ENCODE measurements at places on chromosomes 7 and 10. TPM values are rescaled to one million over a fixed set of nuclear protein-coding genes. Genes with fewer than 3 reads are reported as not detected.

DNA sequence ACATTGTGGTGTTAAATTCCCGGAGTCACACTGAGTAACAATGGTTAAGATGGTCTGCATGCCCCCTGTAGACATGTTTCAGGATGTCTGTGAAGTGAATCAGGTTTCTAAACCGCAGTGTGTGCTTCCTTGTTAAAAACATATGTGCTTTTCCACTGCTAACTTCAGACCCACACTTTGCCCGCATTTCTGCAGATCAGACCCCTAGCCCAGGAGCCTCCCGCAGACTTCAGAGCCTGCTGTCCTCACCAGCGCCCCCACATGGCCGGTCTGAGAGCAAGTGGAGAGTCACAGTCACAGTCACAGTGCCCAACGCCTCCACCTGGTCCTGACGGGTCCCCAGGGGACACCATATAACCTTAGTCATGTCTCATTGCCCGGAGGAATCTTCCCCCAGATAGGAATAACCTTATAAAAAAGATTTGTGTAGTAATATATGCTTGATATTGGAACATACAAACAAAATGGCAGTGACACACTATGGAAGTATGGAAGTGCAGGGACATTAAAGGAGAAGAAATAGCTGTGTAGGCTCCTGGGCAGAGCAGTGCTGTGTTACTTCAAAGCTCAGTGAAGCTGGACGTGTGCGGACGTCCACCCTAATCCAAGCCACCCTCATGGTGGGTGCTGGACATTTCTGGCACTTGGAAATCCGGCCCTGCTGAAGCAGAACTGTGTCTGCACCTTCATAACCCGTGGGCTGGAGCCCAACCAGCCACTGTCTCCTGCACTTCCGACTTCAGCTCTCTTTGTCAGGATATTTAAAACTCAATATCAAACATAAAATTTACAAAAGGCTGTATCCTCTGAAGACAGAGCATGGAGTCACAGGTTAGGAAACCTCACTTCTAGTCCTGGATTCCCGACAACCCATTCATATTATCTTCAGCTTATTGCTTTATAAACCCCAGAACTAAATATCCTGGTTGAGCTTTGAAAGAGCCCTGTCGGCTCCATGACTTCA lies 29.0 kb downstream of the GSTO2 start:
- DNase-seq = no peak

DNA sequence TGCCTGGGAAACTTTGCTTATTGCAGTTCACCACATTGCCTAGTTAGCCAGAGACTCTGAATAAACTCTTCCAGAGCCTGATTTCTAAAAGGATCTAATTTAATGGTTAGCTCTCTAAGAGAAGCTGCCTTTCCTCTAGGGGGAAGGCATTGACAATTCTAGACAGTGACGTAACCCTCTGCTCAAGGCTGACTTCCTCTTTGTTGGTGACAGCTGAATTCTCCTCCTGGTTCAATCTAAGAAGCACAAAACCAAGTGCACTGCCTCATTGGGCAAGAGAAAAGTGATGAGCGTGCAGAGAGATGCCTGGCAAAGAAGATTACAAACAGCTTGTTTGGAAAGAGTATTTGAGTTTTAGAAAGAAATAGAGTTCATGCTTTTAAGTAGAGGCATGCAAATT lies 102.7 kb downstream of the MACC1 start:
- DNase-seq = no peak

Gene GNA12
- total RNA-seq = 36.3 TPM

Gene CLCN1
- not detected for total RNA-seq

Gene ATP6V1F
- 134 TPM for total RNA-seq

All from activated T-helper 1 cell treated with anti-CD3 and anti-CD28 coated beads, Interleukin-12 subunit alpha, Interleukin-12 subunit beta, Interleukin-2, Interleukin-4 antibody, amounts not matched to agents 30 ng/mL and 10 ng/mL and 1 ng/mL, durations not matched to agents 14 hours and 24 hours and 36 hours (primary cell).